ENCODE measurements at places on chromosomes 13 and 19.

GRCh38 chr19:34228347-34228746 is 26.0 kb upstream of the GARRE1 start:
- DNase-seq = no peak

- DNase-seq = no peak
These were observed 11.3 kb upstream of the POU2F2 start for GRCh38 chr19:42143341-42144234.

DNA sequence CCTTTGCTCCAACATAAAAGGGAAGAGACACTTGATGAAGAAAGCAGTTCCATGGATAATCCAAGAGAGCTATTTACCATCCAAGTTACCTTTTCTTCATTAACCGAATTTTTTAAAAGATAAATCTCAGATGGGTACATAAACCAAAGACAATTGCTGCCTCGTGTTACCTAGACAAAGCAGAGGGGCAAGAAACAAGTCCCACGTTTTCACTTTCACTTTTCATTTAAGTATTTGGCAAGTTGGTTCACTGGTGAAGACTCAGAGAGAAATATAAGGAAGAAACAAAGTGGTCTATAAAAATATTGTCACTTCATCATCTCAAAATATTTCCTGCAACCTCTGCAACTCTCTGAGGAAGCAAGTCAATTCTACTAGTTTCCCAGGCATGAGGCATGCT is 446.1 kb downstream of the FGF14 start:
- DNase-seq = no peak

DNA sequence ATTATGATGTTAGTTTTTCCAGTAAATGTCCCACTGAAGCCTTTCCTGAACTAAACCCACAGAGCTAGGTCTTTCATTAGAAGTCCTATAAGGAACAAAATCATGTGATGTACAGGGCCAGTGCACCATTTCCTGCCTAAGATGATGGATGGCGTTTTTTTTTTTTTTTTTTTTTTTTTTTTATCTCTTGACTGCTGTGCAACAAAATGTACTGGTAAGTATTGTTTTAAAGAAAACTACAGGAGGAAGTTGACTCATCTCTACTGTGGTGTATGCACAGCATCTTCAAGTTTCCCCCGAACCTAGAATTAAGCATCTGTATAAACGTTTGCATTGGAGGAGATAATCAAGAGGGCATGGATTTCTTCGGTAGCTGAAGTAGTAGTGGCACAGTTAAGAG is 197.5 kb downstream of the NBEA start:
- no peak for DNase-seq

DNA sequence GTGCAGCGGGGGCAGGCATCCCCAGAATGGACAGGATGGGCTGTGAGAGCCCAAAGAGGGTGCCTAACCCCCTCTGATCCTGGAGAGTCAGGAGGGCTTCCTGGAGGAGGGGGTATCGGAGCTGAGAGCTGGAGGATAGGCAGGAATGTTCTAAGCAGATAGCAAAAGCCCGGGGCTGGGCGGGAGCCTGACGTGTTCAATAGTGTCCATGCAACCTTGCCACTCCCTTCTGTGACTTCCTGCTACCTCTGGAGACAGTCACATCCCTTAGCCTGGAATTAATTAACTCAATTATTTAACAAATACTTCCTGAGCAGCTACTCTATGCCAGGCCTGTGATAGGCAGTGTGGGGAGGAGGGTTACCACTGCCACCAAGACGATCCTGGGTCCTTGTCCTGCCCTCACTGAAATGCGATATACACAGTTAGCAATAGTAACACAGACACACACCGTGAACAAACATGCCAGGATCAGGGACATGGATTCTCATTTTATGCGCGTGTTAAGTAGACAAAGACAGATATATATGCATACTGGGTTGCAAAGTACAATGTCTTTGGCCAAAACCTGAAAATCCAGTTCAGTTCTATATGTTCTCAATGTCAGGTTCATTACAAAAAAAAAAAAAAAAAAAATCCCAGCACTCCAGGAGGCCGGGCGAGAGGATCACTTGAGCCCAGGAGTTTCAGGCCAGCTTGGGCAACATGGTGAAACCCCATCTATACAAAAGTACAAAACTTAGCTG is 10.7 kb downstream of the AP2S1 start:
- no peak for DNase-seq

- DNase-seq = no peak
These were observed 120.7 kb upstream of the SPATA13 start for GRCh38 chr13:24039621-24040475.

DNA sequence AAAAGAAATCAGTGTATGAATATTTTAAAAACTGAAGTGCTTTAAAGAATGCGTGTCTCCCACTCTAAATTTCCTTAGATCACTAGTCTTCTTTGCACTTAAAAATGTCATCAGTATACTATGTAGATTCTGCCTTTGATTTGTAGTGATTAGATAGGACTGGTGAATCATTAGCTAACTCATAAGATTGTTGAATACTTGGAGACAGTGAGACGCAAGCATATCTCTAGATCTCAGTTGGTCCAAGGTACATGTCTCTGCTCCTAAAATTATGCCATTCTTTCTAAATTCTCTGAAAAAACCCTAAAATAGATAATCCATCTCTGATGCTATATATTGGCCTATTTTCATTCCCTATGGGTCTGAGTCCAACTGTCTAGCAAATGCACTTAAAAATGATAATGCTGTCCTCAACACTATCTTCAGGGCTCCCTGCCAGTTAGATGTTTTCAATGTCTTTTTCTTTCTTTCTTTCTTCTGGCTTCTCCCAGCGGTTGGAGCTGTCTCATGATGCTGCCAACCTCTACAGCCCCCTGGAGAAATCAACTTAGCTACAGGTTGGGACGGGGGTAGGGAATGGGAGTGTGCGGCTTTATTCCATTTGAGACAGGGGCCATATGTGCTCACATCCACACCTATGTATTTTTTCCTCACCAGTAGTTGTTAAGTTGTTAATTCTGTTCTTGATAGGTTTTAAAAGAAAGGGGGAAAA is 301.0 kb downstream of the NDFIP2 start:
- no peak for DNase-seq

- no peak for DNase-seq
These were observed 58.8 kb downstream of the CELF5 start for GRCh38 chr19:3283246-3283751.

- no peak for DNase-seq
These were observed 503 bp upstream of the SLC7A9 start for GRCh38 chr19:32869966-32870573.

DNA sequence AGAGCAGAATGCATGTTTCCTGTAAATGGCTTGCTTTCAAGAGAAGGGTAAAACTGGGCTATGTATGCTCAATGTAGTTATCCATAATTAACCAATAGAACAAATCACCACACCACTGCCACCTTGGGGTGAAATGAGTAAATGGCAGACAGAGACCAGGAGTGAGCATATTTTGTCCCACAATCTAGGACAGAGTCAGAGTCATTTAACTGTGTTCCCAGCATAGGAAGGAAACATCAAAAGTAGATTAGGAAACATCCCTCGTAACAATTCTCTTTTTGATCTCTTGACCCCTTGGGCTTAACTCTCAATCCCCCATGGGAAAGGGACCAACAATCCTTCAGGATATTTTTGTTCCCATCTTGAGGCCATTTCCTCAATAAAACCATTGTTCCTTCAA is 224.8 kb downstream of the NHLRC3 start:
- peak; percentile 42 for DNase-seq

DNA sequence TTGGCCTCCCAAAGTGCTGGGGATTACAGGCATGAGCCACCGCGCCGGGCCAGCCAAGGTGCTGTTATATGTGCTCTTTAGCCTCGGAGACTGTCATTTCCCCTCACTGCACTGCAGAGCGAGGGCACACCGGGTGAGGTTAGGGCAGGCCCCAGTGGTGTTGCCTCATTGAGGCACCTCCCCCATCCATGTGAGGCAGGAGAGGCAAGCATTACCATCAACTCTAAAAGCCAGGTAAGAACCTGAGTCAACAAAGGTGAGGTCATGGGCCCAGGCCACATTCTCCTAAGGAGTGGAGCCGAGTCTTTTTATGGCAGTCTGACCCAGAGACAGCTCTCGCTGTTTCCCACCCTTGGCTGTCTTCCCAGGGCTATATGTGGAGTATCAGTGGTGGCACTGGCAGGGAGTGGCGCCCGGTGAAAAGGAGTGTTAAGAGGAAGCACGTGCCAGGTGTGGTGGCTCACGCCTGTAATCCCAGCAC is 10.9 kb downstream of the B3GNT8 start:
- DNase-seq = no peak

DNA sequence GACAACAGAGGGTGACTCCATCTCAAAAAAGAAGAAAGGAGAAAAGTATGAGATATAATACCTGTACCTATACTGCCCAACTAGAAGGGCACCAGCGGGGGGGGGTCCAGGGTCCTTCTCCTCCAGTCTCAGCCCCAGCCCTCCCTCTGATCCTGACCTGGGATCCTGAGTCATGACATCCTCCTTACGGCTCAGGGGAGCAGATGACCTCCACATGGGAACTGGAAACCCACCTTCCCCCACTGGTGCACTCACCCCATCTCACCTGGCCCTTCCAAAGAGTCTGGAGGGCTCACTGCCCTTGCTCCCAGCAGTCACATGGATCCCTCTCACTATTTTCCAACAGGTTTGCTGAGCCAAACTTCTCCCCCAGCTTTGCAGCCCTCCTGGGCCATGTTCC is 24.2 kb downstream of the TUBA3C start:
- no peak for DNase-seq

DNA sequence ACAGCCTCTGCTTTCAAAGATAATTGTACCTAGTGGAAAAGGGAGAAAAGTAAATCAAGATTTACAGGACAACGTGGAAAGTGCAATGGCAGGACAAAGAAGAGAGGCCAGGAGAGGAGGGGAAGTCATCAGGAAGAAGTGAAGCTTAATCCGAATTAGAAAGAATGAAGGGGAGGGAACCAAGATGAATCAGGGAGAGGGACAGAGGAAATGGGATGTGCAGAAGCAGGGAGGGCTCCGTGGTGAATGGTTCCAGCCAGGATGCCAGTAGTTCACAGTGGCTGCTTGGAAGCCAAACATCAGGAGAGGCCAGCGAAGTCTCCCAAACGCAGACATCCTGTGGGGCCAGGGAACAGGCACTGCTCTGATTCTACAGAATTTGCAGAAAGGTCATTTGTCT is 144.4 kb downstream of the LIG4 start:
- DNase-seq = no peak

GRCh38 chr13:36850790-36851438 is 31.9 kb downstream of the RFXAP start:
- DNase-seq = no peak

- no peak for DNase-seq
These were observed 124.0 kb upstream of the RNF113B start for GRCh38 chr13:98300956-98301641.

GRCh38 chr13:94196413-94196812 is 283.1 kb downstream of the DCT start:
- DNase-seq = no peak

DNA sequence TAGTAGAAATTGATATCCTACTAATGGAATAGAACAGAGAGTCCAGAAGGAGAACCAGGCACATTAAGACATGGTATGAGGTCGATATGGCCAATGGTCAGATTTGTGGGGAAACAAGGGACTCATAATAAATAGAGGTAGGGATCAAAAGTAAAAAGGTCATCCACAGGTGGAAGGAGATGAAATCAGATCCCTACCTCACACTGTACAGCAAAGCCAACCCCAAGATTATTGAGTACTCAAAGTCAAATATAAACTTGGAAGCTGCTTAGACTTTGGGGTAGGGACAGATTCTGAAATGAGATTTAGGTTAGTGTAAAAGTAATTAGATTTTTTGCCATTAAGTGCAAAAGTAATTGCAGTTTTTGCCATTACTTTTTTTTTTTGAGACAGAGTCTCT is 40.7 kb downstream of the BICRA start:
- no peak for DNase-seq

DNA sequence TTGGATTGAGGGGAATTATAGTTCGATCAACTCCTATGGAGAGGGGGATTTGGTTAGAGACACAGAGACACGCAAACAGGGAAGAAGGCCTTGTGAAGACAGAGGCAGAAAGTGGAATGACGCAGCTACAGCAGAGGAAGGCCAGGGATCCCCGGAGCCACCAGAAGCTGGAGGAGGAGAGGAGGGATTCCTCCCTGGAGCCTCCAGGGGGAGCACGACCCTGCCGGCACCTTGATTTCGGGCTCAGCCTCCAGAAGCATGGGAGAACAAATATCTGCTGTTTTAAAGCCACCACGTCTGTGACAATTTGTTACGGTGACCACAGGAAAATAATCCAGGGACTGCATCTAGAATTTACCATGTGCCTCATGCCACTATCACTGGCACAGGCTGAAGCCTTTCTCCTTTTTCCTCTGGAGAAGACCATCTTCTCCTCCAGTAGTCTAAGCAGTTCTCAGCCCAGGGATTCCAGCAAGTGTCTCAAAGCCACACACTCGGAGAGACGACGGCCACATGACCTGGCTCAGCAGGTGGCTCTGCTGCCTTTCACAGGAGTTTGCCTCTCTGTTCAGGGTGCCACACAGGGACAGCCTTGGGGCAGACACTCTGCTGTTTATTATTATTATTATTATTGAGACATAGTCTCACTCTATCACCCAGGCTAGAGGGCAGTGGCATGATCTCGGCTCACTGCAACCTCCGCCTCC is 39.9 kb upstream of the CCNE1 start:
- peak; percentile 38 for DNase-seq

GRCh38 chr13:76148926-76149325 is 512.8 kb downstream of the LMO7 start:
- no peak for DNase-seq

DNA sequence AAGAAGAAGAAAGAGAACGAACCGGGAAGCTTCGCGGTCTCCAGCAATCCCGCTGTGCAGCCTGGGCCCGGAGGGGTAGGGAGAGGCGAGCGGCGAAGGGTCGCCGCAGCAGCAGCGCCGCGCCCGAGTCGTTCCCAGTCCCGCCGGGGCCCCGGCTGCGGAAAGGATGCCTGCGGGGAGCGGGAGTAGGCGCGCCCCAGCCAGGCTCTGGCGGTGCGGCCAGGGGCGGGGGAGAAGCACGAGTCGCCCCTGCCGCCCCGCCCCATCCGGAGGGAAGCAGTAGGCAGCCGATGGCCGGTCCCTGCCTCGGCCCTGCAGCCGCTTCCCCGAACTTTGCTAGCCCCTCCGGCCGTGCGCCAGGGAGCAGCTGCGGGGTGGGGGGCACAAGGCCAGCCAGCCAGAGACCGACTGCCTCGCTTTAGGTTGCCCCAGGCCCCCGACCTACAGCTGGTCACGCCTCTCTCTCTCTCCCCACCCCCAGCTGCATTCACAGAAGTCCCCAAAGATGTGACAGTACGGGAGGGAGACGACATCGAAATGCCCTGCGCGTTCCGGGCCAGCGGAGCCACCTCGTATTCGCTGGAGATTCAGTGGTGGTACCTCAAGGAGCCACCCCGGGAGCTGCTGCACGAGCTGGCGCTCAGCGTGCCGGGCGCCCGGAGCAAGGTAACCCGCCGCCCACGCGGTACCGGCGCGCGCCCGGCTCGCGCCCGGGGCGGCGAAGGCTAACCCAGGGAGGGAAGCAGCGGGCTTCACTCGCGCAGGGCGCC is 1.1 kb downstream of the VSTM2B start:
- peak; percentile 71 for DNase-seq

Measured in frontal cortex (tissue), 4 donors.